ENCODE measurements at places on chromosomes 2 and 18.

DNA sequence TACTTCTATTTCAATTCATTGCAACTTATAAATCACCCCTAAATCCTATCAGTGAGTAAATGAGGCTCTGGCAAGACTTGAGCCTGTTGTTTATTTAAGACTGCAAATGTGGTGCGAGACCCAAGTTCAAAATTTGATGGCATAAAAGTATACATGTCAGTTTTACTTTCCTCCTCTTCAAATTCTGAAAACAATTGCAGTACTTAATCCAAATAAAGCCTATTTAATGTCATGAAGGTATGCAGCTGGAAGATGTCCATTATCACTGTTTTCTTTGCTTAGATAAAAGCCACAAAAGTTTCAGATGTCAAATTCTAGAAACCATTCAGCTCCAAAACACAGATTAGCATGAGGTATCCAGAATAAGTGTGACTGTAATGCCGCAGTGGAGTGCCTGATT, 3.3 kb downstream of the APCDD1 start:
- DNase-seq = no peak

DNA sequence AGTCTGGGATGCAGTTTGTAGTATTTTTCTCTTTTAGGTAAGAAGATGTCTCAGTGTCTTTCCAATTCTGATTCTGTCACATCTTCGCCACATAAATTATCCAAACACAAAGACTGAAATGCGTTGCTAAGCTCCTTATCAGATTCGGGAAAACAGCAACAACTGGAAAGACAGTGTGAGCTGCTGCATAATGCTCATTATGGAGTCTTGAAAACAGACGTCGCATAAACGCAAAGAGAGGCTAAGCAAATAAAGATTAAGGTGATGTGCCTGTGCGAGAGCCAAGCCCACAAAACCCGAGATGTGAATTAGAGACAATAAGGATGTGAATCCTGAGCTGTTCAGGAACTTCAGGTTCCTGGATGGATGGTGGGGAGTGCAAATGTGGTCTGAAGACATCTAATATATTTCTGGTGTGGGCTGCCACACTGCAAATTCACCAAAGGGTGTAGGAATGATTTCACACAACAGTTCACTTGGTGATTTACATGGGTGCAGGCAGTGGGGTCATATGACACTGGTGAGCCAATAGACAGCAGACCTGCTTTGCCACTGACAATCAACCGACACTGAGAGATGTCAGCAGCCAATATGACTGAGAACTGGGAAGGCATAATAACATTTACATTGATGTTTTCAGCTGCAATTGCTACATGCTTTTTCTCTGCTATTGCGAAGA, 195.8 kb downstream of the MTX2 start:
- DNase-seq = no peak

GRCh38 chr2:190846746-190847145, 33.9 kb upstream of the GLS start:
- no peak for DNase-seq

GRCh38 chr2:134109725-134110124, 144.1 kb upstream of the MGAT5 start:
- no peak for DNase-seq

DNA sequence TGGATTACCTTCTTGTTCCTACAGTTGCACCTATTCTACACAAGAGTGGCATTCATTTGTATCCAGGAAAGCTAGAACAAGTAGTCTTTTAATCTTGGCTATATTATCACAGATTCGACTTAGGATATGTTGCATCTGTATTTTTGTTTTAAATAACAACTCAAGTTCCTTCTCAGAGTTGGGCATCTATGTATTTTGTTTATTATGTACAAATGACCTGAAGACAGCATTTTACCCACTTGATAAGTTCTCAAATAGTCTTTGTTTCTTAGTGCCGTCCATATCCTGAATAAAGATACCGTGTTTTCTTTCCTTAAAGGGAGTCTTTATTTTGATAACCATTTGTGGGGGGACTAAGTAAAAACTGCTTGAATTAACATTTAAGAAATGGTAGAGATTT, 2.9 kb downstream of the ITPRID2 start:
- DNase-seq = no peak

DNA sequence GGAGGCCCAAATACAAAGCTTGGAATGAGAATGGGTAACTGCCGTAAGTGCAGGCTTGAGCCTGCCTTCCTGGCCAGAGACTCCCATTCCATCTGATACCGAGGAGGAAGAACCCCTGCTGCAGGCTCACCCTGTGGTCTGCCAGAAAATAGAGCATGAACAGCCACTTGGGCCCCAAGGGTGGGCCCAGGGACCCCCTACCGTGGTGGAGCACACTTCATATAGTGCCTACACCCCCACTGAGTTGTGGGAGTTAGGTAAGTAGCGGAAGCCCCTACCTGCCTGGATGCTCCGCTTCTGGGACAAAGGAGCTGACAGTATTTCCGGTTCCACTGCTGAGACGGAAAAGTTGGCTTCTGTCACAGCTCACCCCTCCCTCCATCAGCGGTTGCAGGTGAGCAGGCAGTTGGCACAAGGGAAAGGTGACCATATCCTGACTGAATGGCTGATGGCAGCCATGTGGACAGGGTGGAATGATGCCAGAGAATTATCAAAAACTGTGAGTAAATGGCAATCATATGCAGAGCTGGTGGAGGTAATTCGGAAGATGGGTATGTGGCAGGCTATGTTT, 11.5 kb upstream of the C2orf42 start:
- no peak for DNase-seq

GRCh38 chr2:54166121-54166773, 50.8 kb downstream of the ACYP2 start:
- no peak for DNase-seq

DNA sequence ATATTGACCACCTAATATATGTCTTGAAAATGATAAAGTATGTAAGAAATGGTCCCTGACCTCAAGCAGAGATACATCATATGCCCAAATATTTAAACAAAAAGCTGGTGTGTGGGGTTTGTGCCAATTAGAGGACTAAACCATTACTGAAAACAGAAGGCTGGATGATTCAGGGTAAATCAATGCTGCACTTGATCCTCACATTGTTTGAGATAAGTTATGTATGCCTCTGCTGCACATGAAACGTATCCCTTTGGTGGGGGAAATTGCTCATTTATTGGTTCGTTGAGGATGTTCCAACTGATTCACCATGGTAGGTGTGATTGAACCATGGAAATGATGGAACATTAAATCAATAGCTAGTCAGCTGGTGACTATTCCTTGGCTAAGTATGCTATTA, 24.7 kb upstream of the DARS1 start:
- no peak for DNase-seq

- no peak for DNase-seq
Measured at GRCh38 chr2:24261441-24261840, 86.6 kb downstream of the FAM228A start.

DNA sequence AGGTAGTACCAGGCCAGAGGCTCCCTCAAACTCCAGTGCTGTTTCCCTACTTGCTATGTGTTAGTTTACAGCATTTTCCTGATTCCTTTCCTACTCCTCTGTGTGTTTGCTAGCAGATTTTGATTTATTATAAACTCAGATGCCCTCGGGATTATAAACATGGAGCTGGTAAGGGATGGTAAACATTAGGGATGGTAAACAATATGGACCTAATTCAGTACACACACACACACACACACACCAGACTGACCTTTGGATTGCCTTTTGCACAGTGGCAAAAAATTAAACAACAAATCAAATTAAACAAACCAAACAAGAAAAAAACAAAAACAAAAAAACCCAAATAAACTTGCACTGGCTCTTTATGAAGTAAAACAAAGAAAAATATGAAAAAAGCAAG, 55.4 kb upstream of the ACVR1 start:
- no peak for DNase-seq

- DNase-seq = no peak
Measured at GRCh38 chr2:115560666-115561065, 1118.2 kb downstream of the DPP10 start.

GRCh38 chr2:10222-10875, 36.0 kb downstream of the FAM110C start:
- DNase-seq = no peak

- no peak for DNase-seq
Measured at GRCh38 chr2:140076164-140076563, 1296.0 kb upstream of the NXPH2 start.

- no peak for DNase-seq
Measured at GRCh38 chr2:47022186-47022765, 106.7 kb upstream of the MCFD2 start.

DNA sequence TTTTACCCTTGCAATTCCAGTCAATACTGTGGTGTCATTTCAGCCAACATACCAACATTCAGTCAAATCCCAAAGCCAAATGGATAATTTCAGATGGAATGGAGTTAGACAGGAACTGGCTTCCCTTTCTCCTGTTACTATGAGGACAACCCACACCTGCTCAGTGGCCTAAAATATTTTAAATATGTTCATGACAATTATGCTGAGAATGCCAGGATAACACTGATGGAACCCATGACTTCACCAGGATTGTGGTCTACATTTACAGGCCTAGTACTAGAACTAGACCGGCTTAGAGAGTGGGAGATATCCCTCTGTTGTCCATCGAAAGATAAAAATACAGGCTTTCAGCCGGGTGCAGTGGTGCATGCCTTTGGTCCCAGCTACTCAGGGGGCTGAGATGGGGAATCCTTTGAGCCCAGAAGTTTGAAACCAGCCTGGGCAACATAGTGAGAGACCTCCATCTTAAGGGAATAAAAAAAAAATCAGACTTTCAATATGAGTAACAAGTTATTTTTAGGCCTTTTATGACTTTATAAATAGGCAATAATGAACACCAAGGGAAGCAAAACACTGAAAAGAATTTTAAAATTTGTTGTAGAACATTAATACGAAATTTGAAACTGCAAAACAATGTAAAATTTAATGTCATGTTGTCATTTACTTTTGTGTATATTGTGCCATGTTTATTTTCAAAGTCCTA, 14.2 kb downstream of the GPATCH11 start:
- no peak for DNase-seq

- DNase-seq = no peak
Measured at GRCh38 chr18:13437034-13437433, 218.5 kb downstream of the LDLRAD4 start.

DNA sequence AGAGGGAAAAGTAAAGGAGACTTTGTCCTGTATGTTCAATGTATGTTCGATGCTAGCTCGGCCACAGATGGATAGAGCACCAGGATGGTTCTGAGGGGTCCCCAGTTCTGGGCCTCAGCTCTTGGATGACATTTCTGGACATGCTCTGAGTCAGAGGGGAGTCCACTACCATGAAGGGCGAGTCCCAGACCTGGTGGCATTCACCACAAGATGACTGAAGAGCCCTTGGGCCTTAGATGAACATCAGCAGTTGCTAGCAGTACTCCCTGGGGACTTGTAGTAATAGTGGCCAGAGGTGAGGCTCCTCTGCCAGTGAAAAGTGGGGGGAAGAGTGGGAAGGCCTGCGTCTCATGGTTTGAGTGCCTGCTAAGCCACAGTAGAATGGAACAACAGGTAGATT, 109.5 kb downstream of the GRB14 start:
- DNase-seq = no peak

GRCh38 chr2:206456078-206456754, 12.9 kb downstream of the ADAM23 start:
- no peak for DNase-seq

Measured in stimulated activated CD8-positive, alpha-beta memory T cell treated with anti-CD3 and anti-CD28 coated beads, Interleukin-4, amount 100 ng/mL, for 4 hours (primary cell).